Amygdala (tissue), 56 donors: ENCODE measurements at places on chromosomes 6 and 20.

- DNase-seq = no peak
Measured at GRCh38 chr6:48325701-48326100, 214.7 kb upstream of the PTCHD4 start.

- no peak for DNase-seq
Measured at GRCh38 chr6:37699887-37700619, 2.4 kb upstream of the MDGA1 start.

DNA sequence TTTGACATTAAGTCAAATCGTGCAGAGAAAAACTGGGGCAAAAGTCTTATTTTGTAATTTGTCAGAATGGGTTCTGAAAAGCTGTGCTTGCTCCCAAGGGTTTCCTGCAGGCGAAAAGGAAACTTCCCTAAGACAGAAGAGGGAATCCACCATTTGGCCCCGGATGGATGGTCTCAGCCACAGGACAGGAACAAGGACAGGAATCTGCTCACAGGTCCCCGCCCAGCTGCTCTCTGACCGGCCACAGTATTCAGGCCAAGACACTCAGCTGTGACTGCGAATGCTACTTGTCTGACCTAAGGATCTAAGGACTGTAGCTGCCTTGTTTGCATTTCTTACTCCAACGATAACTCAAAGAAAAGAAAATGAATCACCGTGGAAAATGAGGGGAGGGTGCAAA, 197.0 kb downstream of the BMP7 start:
- no peak for DNase-seq

- no peak for DNase-seq
Measured at GRCh38 chr6:29025927-29026585, 18.9 kb downstream of the OR2W1 start.

- no peak for DNase-seq
Measured at GRCh38 chr20:62477669-62478455, 2.1 kb upstream of the GATA5 start.

DNA sequence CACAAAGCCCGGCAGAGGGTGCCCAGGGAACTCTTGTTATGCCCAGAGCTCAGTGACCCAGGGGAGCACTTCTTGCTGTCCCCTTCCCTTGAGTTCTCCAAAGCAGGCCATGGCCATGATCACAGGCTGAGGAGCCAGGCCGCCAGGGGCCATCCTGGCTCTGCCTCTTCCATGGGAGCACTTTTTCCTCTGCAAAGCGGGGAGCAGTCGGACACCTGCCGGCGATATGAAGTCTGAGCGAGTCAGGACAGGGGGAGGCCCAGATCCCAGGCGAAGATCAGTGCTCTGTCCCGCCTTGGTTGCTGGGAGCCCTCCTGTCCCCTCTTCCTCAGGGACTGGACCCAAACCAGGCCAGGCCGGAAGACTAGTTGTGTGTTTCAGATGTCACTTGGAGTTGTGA, 67.9 kb downstream of the TCP11 start:
- DNase-seq = no peak

DNA sequence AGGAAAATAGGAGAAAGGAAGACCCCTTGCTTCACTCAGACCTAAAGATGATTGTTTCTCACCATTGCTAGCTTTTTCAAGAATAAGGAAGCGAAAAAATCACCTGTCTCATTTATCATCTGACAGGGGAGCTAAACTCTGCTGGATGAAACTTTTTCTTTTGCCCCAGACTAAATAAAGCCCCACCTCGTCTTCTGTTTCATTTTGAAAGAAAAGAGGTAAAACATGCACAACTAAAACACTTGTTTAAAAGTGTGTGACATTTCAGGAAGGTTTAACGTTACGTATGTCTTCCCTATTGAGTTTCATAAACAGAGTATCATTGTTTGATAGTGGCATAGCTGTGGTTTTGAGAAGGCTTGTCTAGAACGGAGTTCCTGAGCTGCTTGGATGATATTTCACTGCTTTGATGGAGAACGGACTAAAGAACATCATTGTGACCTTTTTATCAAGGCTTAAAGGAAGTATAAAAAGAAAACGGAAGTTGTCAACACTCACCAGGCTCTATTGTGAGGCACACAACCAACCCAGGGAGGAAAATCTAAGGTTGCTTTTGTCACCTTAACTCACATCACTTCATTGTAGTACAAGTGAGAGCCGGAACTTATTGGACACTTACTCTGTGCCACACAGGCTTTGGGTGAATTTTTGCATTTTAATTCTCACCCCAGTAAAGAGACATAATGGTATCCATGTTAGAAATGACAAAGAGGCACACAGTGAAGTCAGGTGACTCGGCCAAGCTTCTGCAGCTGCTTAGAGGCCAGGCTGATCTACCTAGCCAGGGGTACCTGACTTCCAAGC, 29.5 kb downstream of the TSHZ2 start:
- DNase-seq = no peak

GRCh38 chr20:58137651-58138265, 90.7 kb downstream of the ANKRD60 start:
- DNase-seq = no peak

- no peak for DNase-seq
Measured at GRCh38 chr6:20881365-20881764, 347.1 kb downstream of the CDKAL1 start.

DNA sequence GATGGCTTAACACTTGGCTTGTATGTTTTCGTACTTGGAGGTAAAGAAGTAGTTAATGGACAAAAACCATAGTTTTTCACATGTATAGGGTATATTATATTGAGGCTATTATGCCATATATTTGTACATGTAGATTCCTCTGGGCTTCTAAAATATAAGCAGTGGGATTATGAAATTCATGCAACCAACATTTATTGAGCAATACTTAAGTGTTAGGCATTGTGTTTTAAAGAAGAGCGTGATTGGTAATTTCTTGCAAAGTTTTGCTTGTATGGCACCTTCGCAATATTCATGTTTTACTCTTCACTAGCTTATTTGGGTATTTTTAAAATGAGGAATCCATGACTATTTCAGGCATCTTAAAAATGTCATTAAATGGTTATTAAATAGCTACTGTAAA, 2.5 kb downstream of the TULP4 start:
- no peak for DNase-seq
